ENCODE measurements at places on chromosomes 2 and 18. TPM values are rescaled to one million over a fixed set of nuclear protein-coding genes. Genes with fewer than 3 reads are reported as not detected.

DNA sequence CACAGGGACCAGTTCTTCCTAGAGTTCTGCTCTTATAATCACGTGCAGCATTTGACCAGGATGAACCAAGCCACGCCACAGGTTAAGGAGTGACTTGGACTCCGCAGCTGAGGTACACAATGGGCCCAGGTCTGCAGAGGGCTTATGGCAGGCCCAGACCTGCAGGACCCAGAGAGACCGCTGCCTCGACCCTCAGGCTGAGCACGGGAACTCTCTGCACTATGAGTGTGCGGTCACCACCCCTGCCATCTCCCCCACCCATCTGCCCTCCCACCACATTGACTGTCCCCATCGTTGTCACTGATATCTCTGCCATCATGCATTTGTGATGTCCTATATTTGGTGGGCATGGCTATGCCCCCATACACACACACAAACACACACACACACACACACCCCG lies 45.7 kb upstream of the HPCAL1 start:
- DNase-seq: no peak

Gene FHOD3
- not detected for total RNA-seq

Gene GPR39
- not detected for total RNA-seq

Gene CRYBA2
- total RNA-seq: not detected

GRCh38 chr2:71157124-71157793 lies 26.8 kb downstream of the MPHOSPH10 start:
- peak; percentile 76 for DNase-seq

- no peak for DNase-seq
Observed at GRCh38 chr2:74602586-74603281, 45.4 kb downstream of the M1AP start.

- no peak for DNase-seq
Observed at GRCh38 chr18:60746919-60747318, 374.3 kb upstream of the MC4R start.

DNA sequence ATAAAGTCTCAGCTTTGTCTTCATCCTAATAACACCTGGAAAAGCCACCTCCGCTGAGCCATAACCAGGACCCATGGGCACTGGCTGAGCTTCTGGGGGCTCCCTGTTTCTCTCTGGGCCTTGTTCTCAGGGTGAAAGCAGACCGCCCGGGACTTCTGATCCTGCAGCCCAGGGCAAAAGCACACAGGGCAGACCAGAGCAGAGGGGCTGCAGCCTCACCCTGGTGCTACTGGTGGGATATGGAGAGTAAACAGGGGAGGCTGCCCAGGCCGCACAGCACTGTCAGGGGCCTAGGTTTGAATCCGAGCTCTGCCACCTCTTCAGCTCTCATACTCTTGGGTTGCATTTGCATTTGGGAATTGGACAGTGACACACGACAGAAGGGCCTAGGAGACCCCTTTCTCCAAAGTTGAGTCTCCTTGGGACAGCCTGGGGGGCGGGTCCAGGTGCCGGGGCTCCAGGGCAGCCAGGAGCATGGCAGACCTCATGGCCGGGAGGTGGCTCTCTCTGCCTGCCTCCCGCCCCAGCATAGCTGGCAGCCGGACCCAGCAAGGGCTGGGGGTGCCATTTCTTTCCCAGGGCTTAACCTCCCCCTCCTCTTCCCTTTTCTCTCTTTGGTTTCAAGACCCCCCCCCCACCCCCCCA lies 164.9 kb downstream of the INHBB start:
- no peak for DNase-seq

DNA sequence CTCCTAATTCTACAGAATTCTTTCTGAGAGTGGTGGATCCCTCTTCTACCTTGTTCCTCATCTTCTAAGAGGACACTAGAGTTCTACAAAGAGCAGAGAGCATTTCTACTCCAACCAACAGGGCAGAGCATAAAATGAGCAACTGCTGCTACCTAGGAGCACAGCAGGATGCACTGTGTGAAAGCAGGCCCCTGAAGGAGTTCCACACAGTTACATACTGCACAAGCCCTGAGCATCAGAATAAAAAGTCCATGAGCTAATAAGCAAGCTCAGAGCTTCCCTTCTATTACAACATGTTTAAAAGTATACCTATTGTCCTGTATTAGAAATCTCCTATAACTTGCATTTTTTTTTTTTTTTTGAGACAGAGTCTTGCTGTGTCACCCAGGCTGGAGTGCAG lies 8.4 kb downstream of the FHL2 start:
- DNase-seq: no peak

DNA sequence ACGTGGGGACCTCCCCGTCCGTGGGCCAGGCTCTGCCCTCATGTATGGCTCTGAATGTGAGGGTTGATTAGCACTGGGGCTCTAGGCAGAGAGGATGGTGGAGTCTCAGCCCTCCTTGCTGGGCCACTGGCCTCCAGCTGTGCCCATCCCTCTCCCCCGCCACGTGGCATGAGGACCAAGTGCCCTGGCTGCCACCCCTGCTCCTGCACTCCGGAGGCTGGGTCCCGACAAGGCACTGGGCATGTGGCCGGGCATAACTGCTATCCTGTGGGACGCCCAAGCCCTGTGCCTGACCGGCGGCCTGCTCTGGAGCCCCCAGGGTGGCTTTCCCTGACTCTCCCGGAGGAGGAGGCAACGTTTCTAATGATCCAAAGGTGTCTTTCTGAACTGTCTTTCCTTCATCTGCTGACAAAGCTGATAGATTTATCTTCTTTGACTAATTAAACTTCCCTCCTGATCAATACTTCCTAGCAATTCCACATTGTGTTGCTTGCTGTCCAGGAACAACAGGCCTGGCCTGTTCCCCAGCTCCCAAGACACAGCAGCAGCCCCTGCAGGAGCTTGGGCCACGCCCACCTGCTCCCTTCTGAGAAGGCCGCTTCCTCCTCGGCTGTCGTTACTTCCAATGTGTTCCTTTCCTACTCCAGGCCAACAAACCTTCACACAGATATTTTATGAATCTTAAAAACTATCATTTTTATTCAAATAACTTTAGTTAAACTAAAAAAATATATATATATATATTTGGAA lies 132.0 kb downstream of the SNTG2 start:
- no peak for DNase-seq

DNA sequence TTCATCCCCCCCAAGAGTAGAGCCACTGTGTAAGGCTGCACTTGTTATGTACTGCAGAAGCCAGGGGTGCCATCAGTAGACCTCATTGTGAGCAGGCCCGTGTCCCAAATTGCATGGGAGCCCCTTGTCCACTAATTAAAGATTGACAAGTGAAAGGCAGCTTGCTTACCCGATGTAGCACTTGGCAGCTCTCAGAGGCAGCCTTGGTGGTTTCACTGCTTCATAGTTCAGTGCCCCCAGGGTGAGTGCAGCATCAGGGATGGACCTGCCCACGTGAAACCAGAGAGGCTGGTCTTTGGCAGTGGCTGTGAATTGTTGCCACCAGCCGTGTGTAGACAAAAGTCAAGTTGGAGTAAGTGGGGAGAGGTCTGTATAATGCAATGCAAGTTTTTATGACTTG lies 13.3 kb downstream of the TUBB6 start:
- no peak for DNase-seq

DNA sequence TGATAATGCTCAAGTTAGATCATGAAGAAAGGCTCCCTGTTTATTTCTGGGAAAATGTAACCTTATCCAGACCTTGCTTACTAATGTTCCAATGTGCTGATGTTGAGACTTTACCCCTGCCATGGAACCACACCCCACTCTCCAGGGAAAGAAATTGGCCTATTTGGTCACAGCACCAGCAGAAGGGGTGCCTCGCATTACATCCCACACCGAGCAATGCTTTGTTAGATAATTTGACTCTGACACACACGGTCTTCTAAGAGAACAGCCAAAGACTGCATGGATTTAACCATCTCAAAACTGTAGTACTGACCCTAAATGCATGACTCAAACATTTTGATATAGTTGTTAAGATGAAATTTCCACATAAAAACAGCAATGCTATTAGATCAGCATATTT lies 152.1 kb upstream of the CCDC150 start:
- DNase-seq: no peak

GRCh38 chr18:71707400-71707799 lies 836.7 kb downstream of the CBLN2 start:
- DNase-seq: no peak

DNA sequence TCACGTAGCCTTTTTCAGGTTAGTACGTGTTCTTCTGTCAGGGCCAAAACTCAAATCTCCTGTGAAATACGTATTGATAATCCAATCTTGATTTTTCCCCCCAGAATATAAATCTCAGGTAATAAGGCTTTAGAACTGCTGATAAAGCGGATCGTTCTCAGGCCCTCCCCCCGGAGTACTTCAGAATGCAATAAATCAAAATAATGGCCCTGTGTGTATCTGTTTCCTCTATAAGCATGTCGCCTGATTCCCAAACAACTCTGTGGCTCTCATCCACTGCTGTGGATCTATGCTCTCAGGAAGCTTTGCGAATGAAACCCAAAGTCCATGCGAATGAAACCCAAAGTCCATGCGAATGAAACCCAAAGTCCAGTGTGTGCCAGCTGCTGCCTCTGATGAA lies 49.4 kb downstream of the IMPA2 start:
- no peak for DNase-seq

Gene SCYGR4
- total RNA-seq: not detected

Gene AGBL5
- 14.1 TPM for total RNA-seq

Gene DSG1
- not detected for total RNA-seq

Gene LINC00305
- total RNA-seq: not detected

DNA sequence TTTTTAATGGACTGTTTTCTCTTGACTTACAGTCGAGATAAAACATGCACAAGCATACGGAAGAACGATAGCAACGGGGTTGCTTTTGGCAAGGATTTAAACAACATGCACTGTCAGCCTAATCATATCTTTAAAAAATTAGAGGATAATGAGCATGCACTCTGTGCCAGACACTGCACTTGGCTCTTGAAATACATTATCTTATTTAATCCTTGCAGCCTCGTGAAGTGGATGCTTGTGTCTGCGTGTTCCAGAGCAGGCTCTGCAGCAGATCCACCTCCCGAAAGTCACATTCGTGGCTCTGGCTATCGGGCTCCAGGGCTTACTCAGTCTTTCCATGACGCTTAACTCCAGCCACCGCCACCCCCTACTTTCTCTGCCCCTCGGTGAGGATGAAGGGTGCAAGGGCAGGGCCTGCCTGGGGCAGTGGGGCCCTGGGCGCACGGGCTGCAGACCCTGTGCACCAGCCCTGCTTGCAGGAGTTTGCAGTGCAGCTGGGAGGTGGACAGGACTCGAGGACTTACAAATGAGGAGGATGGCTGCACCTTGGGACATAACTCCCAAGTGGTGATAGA lies 61.7 kb downstream of the ACKR3 start:
- no peak for DNase-seq

Gene FN1
- 0.16 TPM for total RNA-seq

DNA sequence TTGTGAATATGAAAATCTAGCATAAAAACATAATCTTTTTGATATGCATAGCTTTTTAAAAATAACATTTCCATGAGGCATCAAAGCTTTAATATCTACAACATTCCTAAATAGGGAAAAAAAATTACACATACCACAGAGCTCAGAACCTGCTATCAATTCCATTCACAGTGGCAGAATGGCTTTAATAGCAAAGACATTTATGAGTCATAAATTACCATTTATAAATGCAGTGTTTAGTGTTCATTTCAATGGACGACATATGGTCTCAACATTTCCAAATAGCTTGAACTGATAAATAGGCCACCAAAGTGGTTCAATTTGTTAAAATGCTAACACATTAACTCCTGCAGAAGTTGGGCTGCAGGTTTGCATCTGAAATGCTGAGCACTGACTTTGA lies 600.6 kb upstream of the SETBP1 start:
- DNase-seq: no peak

GRCh38 chr18:53551868-53552426 lies 672.5 kb downstream of the MBD2 start:
- DNase-seq: no peak

Gene DNAH7
- not detected for total RNA-seq

DNA sequence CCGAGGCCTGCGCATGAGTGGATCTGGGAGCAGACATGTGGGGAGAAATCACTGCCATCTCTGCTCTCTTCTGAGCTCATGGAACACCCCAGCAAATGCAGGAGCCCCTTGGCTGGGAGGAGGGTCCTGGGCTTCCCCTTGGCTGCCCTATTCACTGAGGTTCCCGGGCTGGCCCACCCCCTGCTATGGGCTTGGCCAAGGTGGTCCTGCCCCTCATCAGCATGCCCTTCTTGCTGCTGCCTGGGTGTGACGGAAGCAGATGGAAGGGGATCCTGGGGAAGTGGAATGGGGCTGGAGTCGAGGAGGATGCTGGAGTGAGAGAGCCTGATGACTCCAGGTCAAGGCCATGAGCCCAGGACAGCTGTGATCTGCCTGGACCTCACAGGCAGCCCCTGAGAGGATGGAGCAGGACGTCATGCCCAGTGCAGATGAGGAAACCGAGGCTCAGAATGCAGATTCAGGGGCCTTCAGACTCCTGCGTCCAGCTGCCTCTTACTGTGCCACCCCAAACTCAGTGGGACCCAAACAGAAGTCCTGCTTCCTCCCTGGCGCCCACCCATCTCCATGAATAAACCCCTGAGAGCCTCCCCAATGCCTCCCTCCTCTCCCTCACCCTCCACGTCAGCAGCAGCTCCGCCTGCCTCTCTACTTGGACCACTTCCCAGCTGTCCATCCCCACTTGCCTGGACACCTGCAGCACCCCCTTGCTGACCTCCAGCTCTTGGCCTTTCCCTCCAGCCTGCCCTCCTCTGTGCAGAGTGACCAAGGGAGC lies 4.0 kb downstream of the SNED1 start:
- DNase-seq: peak; percentile 46

Gene IL36RN
- not detected for total RNA-seq

Gene DSC2
- total RNA-seq: not detected

DNA sequence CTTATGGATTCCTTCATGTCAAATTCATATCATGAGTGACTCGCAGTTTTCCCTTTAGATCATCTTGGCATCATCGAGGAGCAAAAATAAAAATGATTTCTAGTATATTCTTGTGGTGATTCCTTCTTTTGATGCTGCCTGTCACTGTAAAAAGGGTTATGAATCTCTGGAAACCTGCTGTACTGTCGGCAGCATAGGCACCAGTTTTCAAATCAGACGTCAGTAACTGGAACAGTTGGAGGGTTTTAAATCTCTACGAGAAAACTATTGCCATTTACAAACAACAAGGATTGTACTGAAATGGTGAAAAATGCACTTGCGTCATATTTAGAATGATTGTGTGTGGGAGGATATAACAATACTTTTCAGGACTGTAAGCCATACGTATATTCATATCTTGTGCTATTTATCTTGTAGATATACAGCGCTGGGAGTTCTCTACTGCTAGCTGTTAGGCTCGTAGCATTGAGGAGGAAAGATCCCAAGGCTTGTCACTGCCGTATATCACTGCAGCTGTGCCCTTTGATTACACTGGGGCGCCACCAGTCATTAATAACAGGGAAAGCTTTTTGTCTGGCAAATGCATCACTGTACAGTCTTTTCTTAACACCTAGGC lies 320.7 kb downstream of the MTX2 start:
- no peak for DNase-seq

GRCh38 chr2:71897836-71898235 lies 249.8 kb downstream of the CYP26B1 start:
- DNase-seq: no peak

DNA sequence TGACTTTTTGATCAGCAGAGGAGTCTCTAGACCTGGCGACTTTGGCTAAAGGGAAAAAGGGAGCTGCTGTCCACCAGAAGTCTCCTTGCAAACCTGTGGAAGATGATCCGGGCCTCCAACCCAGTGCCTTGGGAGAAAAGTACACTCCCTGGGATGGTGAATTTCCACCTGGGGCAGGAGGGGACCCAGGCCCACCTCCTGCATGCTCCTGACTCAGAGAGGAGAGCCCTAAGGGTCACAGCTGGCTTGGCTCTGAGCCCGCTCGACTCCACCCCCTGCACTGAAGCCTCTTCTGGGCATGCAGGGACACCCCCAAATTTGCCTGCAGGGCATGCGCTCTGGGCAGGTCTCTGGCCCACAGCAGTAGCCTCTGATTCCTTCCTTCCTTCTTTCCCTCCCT lies 66.5 kb downstream of the PDCL3 start:
- DNase-seq: no peak

All from activated naive CD4-positive, alpha-beta T cell treated with anti-CD3 and anti-CD28 coated beads, Interleukin-2, amount 50 U/mL, for 72 hours (primary cell).